CD4-positive, alpha-beta T cell treated with Interleukin-15 for 1 hour (primary cell): ENCODE measurements at places on chromosomes 11 and 22.

DNA sequence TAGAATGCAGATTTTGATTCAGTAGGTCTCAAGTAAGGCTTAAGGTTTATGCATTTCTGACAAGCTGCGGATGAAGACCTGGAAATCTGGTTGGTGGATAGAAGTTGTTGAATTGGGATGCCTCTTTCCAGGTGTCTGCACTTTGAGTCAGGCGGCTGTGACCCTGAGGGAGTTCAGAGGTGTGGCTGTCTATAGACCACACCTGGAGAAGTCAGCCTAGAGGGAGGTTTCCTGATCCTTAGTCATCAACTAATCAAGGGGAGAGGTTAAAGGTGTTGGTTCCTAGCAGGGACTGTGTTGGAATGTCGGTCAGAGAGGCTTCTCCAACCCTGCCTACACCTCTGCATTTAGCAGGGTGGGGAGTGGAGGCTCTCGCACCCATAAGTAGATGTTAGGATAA, 8.0 kb downstream of the GLB1L2 start:
- DNase-seq, result no peak

GRCh38 chr11:69888483-69889181, 69.4 kb upstream of the FGF3 start:
- DNase-seq, result peak; percentile 43

DNA sequence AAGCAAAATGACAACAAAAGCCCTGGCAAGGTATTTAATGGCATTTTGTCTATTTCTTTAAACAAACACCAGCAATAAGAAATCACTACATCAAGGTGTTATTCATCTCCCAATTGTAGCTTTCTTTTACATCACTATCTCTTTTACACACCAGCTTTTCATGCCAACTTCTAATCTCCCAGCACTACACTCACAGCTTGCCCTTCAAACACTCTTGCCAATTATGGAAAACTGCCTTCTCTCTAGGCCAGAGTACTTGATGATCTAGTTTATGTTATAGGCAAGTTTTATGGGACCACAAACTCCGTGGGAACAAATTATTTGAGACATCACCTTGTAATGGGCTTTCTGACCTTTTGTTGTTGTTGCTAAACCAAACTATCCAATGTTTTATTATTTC, 61.3 kb downstream of the SVIP start:
- DNase-seq, result no peak

- no peak for DNase-seq
These were observed 455.0 kb upstream of the CCDC179 start for GRCh38 chr11:23315286-23315685.

GRCh38 chr11:2889362-2890273, 4.0 kb upstream of the CDKN1C start:
- no peak for DNase-seq

DNA sequence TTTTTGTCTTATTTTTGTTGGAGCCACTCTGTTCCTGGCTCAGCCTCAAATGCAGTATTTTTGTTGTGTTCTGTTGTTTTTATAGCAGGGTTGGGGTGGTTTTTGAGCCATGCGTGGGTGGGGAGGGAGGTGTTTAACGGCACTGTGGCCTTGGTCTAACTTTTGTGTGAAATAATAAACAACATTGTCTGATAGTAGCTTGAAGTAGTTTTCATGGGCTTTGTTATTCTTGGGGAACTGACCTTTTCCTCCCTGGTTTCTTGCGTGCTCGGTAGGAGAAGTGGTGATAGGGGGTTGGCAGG, 6.0 kb upstream of the MCM5 start:
- no peak for DNase-seq

DNA sequence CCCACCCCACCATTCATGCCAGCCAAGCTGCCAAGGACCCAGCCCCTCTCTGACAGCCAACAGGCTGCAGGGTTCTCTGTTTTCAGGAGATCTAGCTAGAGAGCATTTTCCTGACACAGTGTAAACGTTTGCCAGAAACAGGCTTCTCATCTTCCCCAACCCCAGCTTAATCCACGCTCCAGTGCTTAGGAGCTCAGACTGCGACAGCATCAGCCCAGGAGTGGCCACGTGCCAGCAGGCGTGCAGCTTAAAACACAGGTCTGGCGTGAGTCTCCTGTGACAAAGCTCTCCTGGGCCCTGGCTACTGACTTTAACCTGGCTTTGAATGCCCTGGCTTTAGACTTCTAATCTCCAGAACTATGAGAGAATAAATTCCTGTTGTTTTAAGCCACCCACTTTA, 66.6 kb downstream of the GALNT18 start:
- no peak for DNase-seq

- no peak for DNase-seq
These were observed 19.3 kb upstream of the RASL10A start for GRCh38 chr22:29334696-29335344.

GRCh38 chr11:93285430-93285829, 45.1 kb upstream of the DEUP1 start:
- no peak for DNase-seq

- DNase-seq, result no peak
These were observed 118.9 kb downstream of the MSANTD4 start for GRCh38 chr11:105903113-105903512.

DNA sequence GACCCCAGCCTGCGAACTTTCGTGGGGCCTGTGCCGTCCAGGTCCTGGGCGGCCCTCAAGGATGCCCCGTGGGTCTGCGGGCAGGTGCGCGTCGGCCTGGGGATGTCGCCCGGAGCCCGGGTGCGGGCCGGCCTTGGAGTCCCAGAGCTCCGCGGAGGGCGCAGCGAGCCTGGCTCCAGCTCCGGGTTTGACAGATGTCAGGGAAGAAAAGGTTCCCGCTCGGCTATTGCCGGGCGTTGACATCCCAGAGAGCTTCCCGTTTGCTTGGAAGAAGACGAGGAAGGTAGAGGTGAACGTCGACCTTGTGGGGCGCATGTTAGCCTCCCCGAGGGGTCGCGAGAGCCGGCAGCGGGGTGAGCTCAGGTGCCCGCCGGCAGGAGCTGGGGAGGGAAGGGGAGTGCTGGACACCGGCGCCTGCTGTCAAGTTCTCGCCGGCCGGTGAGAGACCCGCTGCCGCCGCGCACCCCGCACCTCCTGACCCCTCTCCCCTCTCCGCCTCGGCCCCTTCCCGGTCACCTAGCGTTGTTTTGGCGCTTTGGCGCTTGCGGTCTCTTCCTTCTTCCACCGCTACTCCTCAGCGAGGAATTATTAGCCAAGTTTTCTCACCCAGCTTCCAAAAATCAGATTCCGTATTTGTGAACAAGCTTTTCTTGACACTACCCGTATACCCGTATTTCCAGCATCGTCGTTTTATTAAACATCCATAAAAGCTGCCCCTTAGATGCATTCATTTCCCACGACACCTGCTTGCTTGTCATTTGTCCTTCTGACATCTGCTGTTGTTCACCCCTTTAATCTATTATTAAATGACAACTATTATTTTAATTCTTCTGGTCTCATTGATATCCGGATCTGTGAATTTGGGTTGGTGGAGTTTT, 1.3 kb downstream of the BMAL1 start:
- DNase-seq, result no peak

GRCh38 chr22:23892130-23892529, 2.1 kb upstream of the MIF start:
- DNase-seq, result no peak

- no peak for DNase-seq
These were observed 38.6 kb upstream of the HSPA8 start for GRCh38 chr11:123100379-123101085.

GRCh38 chr11:44852952-44853351, 97.7 kb downstream of the TP53I11 start:
- DNase-seq, result no peak

DNA sequence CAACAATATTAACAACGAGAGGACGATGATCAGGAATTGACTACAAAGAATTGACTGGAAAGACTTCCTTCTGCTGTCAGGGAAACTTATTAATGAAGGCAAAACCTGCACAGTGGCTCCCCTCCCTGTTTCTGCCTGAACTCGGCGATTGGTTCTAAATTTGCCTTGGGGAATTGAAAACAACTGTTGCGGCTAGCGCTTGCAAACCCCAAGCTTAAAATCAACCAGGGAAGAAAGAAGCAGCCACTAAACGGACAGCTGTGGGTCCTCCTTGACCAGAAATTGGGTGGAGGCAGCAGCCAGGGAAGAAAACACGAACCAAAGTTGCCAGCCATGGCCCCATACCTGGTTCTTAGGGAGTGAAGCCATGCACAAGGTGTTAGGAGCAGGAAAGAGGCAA, 383.5 kb upstream of the CADM1 start:
- no peak for DNase-seq

DNA sequence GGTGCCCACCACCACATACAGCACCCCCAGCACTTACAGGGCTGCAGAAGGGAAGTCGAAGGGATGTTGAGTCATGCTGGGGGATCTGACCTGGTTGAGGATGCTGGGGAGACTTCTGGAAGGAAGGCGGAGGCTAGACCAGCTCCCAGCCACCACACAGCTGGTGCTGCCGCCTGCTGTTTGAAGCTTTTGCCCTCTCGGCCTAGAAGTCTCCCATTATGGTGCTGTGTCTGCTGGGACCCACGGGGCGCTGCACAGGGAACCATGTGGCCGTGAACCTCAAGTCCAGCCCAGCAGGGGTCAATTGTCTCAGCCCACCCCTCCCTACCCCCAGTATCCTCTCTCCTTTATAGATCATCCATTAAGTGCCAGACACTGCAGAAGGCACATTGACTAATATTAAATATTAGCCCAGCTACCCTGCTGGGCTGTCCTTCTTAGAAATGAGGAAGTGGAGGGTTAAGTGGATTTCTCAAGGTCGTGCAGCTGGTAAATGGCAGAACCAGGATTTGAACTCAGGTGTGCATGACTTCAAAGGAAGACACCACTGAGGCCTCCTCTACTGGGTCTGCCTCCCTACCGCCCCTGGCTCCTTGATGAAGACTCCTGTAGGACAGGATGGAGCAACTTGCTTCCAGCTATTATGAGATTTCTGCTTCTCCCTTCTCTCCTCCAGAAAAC, 49.7 kb downstream of the CYTH4 start:
- DNase-seq, result no peak

- DNase-seq, result no peak
These were observed 12.7 kb downstream of the STK33 start for GRCh38 chr11:8581300-8581699.

- DNase-seq, result peak; percentile 77
These were observed 62.8 kb downstream of the BCR start for GRCh38 chr22:23243006-23243573.

GRCh38 chr11:44417731-44418455, 108.0 kb upstream of the ALX4 start:
- no peak for DNase-seq

DNA sequence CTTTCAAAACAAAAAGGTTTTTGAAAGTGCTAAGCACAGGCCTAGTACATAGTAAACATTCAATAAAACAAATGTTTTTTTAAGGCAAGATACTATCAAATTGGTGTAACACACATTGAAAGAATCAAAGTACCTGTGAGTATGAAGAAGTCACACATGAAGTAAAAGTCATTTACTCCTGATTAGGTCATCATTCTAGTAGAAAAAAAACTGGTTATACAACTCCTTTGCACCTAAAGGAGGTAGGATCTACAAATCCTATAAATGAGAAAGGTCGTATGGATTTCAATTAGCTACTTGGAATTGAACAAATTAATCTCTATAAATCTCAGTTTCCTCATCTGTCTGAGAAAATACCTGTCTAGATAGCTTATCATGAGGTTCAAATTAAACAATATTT, 80.8 kb downstream of the SIK3 start:
- DNase-seq, result no peak

DNA sequence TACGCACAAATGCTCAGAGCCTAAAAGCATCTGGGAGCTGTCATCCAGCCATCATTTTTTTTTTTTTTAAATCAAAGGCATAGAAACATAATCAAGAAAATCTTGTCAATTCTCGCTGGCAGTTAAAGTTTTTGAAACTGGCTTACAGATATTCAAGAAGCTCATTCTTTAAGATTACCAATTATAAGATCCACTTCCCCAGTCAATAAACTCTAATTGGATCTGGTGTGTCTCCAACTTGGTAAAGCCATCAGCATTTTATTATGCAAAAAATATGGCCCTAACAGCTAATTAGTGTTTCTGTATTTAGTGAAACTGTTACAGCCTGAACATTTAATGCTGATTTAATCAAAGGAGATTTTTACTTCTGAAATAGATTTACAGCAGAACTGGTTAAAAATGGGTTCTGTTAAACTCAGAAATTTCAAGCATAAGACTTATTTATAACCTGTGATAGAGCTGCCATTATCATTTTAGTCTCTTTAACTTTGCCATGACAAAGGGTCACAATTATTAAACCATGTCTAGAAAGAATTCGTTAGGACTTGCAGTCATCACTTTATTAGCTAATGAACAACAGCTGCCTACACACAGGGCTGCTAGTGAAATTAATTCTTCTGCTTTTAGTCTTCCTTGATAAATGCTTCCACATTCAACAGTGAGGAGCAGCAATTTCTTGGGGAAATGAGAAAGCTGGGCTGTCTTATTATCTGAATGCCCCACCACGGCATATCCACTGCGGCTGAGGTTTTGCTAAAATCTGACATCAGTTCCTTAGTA, 176.4 kb upstream of the PITPNB start:
- no peak for DNase-seq

- DNase-seq, result no peak
These were observed 136.4 kb downstream of the SLC17A6 start for GRCh38 chr11:22474616-22475015.

DNA sequence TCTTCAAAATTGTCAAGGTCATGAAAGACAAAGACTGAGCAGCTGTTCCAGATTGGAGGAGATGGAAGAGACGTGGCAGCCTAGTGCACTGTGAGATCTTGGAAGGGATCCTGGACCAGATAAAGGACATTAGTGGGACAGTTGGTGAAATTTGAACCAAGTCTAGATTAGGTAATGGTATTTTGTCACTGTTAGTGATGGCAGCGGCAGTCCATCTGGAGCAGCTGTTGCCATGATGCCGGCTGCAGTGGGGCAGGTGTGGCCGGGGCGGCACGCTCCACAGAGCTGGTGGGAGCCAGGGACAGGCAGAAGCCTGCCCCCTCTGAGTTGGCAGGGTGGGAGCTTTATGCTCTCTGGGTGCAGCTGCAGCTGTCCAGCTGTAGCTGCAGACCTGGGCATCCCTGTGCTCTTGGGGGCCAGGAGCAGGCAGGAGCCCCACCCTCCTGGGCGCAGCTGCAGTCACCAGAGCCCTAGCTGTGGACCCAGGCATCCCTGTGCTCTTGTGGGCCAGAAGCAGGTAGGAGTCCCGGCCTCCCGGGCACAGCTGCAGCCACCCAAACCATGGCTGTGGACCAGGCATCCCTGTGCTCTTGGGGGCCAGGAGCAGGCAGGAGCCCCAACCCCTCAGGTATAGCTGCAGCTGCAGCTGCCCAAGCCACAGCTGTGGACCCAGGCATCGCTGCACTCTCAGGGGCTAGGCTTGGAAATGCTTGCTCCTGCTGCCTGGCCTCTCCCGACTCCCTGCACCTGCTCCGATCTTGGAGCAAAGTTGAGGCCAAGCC, 20.7 kb downstream of the DIXDC1 start:
- no peak for DNase-seq
